Pericardium fibroblast (primary cell): ENCODE measurements at places on chromosomes 7 and 10. TPM values are rescaled to one million over a fixed set of nuclear protein-coding genes. Genes with fewer than 3 reads are reported as not detected.

EDRF1 gene
- total RNA-seq: 12.1 and 16.2 TPM in 2 replicates

NODAL gene
- total RNA-seq: not detected in 2 replicates

SAMD9L gene
- 3.0 and 8.8 TPM in 2 replicates for total RNA-seq

ZPBP gene
- total RNA-seq: not detected in 2 replicates

EPHA1 gene
- total RNA-seq: not detected in 2 replicates

TRIL gene
- 6.5 and 7.6 TPM in 2 replicates for total RNA-seq

ADIRF gene
- 1.1 and 6.7 TPM in 2 replicates for total RNA-seq

GDF2 gene
- total RNA-seq: not detected in 2 replicates

CHRM2 gene
- total RNA-seq: 0.68 and 1.3 TPM in 2 replicates

WDFY4 gene
- total RNA-seq: 0.12 TPM in 1 of 2 replicates, not detected in the other

KIAA1217 gene
- 14.7 and 16.4 TPM in 2 replicates for total RNA-seq

CALCR gene
- not detected in 2 replicates for total RNA-seq

VWDE gene
- not detected in 2 replicates for total RNA-seq

SYT15B gene
- 8.2 and 13.8 TPM in 2 replicates for total RNA-seq

ZNF107 gene
- 2.0 and 2.2 TPM in 2 replicates for total RNA-seq

GTF2IRD2 gene
- total RNA-seq: 3.5 and 6.5 TPM in 2 replicates

EMX2 gene
- total RNA-seq: 0.12 and 8.5 TPM in 2 replicates

CCDC186 gene
- total RNA-seq: 5.1 and 5.4 TPM in 2 replicates

DCLRE1A gene
- total RNA-seq: 1.6 and 2.5 TPM in 2 replicates

CPA5 gene
- total RNA-seq: 0.12 TPM in 1 of 2 replicates, not detected in the other

LLCFC1 gene
- not detected in 2 replicates for total RNA-seq

SPAG6 gene
- total RNA-seq: not detected in 2 replicates

UNCX gene
- total RNA-seq: not detected in 2 replicates

OPN1SW gene
- not detected in 2 replicates for total RNA-seq

CCDC3 gene
- 2.4 and 2.9 TPM in 2 replicates for total RNA-seq

MYH16 gene
- total RNA-seq: not detected in 2 replicates

GIMAP1 gene
- not detected in 2 replicates for total RNA-seq

CYP26A1 gene
- not detected in 2 replicates for total RNA-seq

PARD3 gene
- 24.9 and 27.7 TPM in 2 replicates for total RNA-seq

SNX10 gene
- total RNA-seq: not detected in 2 replicates

PRPS1L1 gene
- not detected in 2 replicates for total RNA-seq

SFMBT2 gene
- 1.3 and 1.5 TPM in 2 replicates for total RNA-seq

INHBA gene
- 2.6 and 12.3 TPM in 2 replicates for total RNA-seq

GPC2 gene
- 0.23 and 5.0 TPM in 2 replicates for total RNA-seq

SAP25 gene
- total RNA-seq: 0.93 and 2.4 TPM in 2 replicates

GRB10 gene
- total RNA-seq: 26.7 and 33.8 TPM in 2 replicates

CDHR3 gene
- 2.0 and 3.9 TPM in 2 replicates for total RNA-seq

LIPM gene
- 0.34 TPM in 1 of 2 replicates, not detected in the other for total RNA-seq

IFT22 gene
- 20.0 and 39.1 TPM in 2 replicates for total RNA-seq

ZNF3 gene
- 12.5 and 12.9 TPM in 2 replicates for total RNA-seq

HMX2 gene
- total RNA-seq: not detected in 2 replicates

LBX1 gene
- under 0.01 TPM in 1 of 2 replicates, not detected in the other for total RNA-seq

MUC12 gene
- total RNA-seq: 0.35 TPM in 1 of 2 replicates, not detected in the other

MPP7 gene
- 0.51 TPM in 1 of 2 replicates, not detected in the other for total RNA-seq

MYL10 gene
- not detected in 2 replicates for total RNA-seq

ADAM12 gene
- 7.2 and 59.9 TPM in 2 replicates for total RNA-seq

TCAF1 gene
- total RNA-seq: 67.3 and 67.8 TPM in 2 replicates

OPN4 gene
- not detected in 2 replicates for total RNA-seq

SEMA4G gene
- total RNA-seq: 1.4 and 2.3 TPM in 2 replicates

SFTPA1 gene
- not detected in 2 replicates for total RNA-seq

AKR1C8 gene
- not detected in 2 replicates for total RNA-seq

GPR15LG gene
- not detected in 2 replicates for total RNA-seq

ADD3 gene
- 232 and 310 TPM in 2 replicates for total RNA-seq

ATG9B gene
- 0.12 TPM in 1 of 2 replicates, not detected in the other for total RNA-seq

MEIG1 gene
- total RNA-seq: not detected in 2 replicates

TDRD1 gene
- total RNA-seq: 0.23 TPM in 1 of 2 replicates, not detected in the other
